ENCODE measurements at places on chromosomes 5 and 9. TPM values are rescaled to one million over a fixed set of nuclear protein-coding genes. Genes with fewer than 3 reads are reported as not detected.

The C5orf63 gene
- 10.1 TPM for total RNA-seq

The SOX30 gene
- 0.16 TPM for total RNA-seq

The PCDHGA2 gene
- 0.23 TPM for total RNA-seq

The SYK gene
- 0.45 TPM for total RNA-seq

The OTP gene
- not detected for total RNA-seq

The PITX1 gene
- not detected for total RNA-seq

The ARHGAP26 gene
- 24.7 TPM for total RNA-seq

Data from T-helper 2 cell treated with Interferon-gamma antibody and Interleukin-4, amounts not matched to agents 100 ng/mL and 5 ng/mL, for 36 hours (primary cell).